ENCODE measurements at places on chromosomes 5 and 9.

- DNase-seq = no peak
Measured at GRCh38 chr9:70801181-70801829, 320.1 kb downstream of the TRPM3 start.

DNA sequence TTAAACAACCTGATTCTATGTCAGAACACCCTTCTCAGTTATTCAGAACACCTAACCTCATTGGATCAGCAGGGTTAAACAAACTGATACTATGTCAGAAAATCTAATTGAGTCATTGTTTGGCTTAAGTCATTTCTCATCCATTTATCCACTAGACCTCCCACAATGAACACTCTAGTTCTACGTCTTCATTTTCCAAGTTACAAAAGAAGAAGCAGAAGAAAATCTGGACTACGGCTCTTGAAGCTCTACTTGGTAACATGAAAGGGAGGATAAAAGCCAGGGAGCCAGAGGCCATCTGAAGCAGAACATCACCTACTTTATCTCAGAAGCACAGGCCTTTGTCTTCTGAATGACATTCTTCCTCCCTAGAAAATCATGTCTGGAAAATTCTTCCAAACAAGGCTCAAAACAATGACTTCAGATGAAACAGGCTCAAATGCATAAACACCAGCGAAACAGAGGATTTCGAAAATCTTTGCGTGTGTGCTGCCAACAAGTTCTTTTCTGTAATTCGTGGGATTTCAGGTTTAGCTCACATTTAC is 35.4 kb upstream of the TGFBI start:
- DNase-seq = no peak

DNA sequence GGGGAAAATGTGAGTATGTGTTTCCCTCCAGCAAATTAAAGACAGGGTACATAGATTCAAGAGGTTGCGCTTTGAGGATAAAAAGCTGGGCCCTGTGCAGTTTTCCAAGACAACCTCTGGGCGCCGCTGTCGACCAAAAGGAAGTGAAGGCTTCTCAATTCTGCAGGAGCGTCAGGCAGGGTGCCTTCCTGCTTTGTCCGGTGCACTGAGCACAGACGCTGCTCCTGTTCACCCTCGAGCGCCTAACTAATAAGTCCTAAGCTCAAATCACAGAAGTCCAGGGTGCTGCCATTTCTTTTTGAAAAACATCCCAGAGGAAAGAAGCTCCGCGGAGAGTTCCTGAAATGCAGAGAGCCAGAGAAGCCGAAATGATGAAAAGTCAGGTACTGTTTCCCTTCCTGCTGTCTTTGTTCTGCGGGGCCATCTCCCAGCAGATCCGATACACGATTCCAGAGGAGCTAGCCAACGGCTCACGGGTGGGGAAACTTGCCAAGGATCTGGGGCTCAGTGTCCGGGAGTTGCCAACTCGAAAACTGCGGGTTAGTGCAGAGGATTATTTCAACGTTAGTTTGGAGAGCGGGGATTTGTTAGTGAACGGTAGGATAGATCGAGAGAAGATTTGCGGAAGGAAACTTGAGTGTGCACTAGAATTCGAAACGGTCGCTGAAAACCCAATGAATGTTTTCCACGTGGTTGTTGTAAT is at the start of gene PCDHGB1:
Gene PCDHGB1 (plus strand): TSS at position 183 of the 703 bp plus-strand sequence. CDS start 162 bp downstream, at position 345.
- DNase-seq = no peak

DNA sequence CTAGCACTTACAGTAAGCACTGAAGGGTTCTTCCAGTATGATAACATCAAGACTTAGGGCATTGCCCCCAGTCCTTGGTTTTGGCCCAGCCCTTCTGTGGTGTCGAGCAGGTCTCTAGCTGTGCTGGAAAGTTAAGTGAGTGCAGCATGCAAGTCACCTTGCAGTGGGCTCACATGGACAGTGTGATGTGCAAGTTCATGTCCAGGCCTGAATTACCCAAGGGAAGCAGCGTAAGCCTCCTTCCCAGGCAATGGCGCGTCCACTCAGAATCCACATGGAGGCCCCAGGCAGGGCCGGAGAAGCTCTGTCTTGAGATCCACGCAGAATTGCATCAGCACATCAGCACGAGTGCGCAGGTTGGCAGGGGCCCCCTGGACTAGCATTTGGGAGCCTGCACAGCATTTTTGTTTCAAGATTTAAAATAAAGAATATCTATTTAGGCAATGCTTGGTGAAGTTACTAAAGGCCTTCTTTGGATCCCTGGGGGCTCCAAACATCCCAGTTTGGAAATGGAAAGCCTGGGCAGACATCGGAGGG is 108.4 kb upstream of the ALDH1B1 start:
- DNase-seq = no peak

DNA sequence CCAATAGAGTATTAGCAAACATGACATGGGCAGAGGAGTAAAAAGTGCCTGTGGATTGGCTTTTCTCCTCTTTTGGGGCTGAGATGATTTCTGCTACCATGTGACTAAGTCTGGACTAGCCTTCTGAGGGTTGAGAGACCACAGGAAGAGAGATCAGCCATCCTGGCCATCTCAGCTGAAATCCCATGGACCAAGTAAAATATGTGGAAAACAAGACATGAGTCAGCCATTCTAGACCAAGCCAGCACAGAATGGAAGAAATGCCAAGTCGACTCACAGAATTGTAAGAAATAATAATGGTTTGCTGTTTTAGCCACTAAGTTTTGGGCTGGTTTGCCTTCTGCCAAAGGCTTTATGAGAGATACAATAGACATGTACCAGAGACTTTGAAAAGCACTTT is 377.8 kb downstream of the CHSY3 start:
- DNase-seq = no peak

DNA sequence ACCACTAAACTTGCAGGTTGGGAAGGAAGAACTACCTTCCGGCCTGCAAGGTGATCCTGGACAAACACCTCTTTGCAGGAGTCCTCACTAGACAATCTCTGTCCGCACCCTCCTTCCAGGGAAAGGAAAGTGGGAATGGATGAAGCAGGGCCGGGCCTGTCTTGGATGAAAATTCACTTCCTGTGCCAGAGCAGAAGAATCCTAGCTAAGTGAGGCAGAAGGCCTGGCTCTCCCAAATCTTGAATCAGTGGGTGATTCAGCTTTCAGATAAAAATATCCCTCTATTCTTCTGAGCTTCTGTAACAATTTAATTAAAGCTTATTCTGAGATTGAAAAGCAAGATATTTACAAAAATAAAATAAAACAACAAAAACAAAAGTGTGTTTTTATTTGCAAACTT is 281.9 kb upstream of the TLE4 start:
- no peak for DNase-seq

GRCh38 chr5:34648840-34649158 is 7.3 kb upstream of the RAI14 start:
- no peak for DNase-seq

- DNase-seq = no peak
Measured at GRCh38 chr5:68502531-68502930, 287.0 kb downstream of the PIK3R1 start.

DNA sequence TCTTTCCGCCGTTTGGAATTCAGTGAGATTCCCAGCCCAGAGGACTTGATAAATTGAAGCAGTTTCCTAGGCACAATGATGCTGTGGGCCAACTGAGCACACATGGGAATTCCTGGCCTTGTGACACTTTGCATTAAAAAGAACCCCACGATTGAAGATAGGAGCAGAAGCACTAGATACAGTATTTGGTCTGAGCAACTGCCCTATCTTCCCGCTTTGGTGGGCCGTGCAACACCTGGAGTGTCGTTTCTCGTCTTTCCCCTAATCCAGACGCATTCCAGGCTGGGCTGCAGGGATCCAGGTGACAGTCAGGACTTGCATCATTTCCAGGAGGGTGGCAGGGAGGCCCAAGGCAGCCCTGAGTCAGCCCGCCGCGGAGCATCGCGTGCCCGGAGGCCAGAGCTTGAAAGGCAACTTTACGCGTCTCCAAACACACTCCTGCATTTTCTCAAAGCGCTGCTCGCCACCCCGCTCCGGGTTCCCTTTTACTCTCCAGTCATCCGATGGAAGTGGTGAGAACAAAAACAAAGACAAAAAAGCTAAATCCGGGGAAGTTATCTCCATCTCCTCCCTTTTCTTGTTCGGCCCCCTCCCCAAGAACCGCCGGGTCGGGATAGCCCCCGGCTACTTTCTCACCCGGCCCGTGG is 753 bp upstream of the STC2 start:
- no peak for DNase-seq

GRCh38 chr5:23440703-23441102 is 66.7 kb upstream of the PRDM9 start:
- DNase-seq = no peak

DNA sequence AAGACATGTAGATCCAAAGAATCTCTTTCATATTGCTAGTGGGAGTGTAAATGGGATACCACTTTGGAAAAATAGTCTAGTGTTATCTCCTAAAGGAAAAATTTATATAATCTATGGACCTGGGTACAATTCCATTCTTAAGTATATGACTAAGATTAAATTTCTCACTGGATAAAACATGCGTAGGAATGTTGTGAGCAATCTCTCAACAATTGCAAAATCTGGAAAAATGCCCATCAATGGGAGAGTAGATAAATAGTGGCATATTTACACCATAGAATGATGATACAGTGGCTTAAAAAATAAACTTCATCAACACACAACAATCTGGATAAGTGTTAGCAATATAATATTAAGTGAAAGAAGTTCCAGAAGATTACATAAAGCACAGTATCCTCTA is 469.5 kb downstream of the MAN2A1 start:
- DNase-seq = no peak

- DNase-seq = no peak
Measured at GRCh38 chr5:3353561-3353960, 242.1 kb upstream of the IRX1 start.

DNA sequence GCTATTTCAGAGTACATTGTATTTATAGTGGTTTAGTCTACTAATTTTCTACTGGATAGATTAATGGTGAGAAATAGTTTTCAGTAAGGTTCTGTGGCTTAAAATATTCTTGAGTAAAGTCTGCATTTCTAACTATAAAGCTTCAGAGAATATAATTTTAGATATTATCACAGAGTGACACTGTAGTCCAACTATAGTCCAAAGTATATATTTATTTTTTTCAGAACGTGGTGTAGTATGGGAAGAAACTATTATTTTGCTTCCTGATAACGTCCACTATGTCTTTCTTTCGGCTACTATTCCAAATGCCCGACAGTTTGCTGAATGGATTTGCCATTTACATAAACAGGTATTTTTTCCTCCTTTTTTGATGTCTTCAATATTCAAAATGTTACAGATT is 35.3 kb downstream of the MTREX start:
- DNase-seq = no peak

DNA sequence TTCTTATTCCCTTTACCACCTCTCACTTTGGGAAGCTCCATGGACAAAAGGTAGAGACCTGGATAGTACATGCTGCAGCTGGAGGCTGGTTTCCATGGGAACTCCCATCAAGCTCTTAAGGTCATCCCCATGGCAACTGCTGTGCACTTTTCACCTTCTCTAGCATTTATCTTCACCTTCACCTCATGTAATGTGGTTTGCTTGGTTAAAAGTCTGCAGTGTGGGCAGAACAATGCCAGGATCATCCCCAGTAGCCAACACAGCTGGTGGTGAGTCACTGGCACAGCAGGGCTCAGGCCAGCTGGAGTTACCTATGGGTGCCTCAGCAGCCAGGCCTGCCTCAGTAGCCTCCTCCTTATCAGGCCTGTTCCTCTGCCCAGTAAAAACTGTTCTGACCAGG is 210.5 kb downstream of the GRIA1 start:
- no peak for DNase-seq

- no peak for DNase-seq
Measured at GRCh38 chr9:71748280-71748743, 20.0 kb downstream of the CEMIP2 start.

- no peak for DNase-seq
Measured at GRCh38 chr5:154595662-154596061, 117.6 kb upstream of the HAND1 start.

DNA sequence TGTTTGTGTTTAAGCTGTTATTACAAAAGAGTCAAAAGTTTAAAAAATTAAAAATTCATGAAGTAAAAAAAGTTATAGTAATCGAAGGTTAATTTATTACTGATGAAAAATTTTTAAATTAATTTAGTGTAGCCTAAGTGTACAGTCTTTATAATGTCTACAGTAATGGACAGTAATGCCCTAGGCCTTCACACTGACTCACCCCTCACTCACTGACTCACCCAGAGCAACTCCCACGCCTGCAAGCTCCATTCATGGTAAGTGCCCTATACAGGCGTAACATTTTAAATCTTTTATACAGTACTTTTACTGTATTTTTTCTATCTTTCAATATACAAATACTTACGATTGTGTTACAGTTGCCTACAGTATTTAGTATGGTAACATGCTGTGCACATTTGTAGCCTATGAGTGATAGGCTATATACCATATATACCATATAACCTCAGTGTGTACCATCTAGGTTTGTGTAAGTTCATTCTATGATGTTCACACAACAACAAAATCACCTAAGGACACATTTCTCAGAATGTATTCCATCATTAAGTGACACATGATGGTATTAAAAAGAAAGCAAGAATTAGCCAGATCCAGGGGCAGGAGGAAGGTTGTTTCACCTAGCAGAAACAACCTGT is 40.1 kb downstream of the DCAF10 start:
- DNase-seq = no peak

GRCh38 chr5:67010684-67011409 is 185.8 kb downstream of the CD180 start:
- no peak for DNase-seq

GRCh38 chr5:54793468-54794134 is 191.8 kb downstream of the ESM1 start:
- DNase-seq = no peak

GRCh38 chr5:143588933-143589662 is 185.6 kb upstream of the NR3C1 start:
- DNase-seq = no peak

DNA sequence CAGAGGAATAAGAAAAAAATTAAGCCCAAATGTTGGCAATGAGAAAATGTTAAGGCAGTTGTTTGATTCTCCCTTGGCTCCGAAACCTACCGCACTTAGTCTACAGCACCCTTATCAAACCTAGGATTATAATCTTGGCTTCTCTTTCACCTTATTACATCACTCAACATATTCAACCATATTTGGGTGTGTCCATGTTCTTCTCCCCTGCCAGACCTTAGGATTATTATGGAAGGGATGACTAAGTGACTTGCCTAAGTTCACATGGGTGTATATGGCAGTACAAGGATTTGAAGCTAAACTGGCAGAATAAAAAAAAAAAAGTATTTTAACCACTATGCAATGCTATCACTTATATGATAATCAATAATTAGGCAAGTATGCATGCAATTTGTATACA is 76.4 kb downstream of the PLK2 start:
- DNase-seq = no peak

GRCh38 chr9:129084087-129084486 is 3.2 kb downstream of the DOLPP1 start:
- DNase-seq = no peak

- no peak for DNase-seq
Measured at GRCh38 chr5:34552686-34553085, 103.4 kb upstream of the RAI14 start.

- peak; percentile 31 for DNase-seq
Measured at GRCh38 chr5:39197556-39197955, 21.8 kb downstream of the FYB1 start.

DNA sequence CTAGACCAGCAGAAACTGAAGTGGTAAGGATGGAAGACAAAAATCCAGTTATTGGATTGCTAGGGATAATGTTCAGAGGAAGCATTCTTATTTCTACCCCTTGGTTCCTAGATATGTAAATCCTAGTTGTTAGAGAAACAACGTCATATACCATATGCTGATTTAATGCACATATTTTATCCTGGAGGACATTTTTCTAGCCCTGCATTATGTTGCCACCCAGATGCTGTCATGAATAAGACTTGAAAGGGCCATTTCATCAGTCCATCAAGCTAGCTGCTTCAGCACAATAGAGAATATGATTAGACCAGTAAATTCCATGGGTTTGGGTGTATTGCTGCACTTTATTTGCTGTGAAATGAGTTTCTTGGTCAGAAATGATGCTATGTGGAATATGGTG is 1736.4 kb downstream of the MAT2B start:
- DNase-seq = no peak

All from activated CD8-positive, alpha-beta memory T cell treated with anti-CD3 and anti-CD28 coated beads for 1 hour (primary cell).